ENCODE measurements at places on chromosomes 12 and 14. TPM values are rescaled to one million over a fixed set of nuclear protein-coding genes. Genes with fewer than 3 reads are reported as not detected.

GRCh38 chr14:71388862-71389261 is 481.6 kb downstream of the PCNX1 start:
- DNase-seq, result no peak

- no peak for DNase-seq
Observed at GRCh38 chr14:99450266-99450665, 30.4 kb downstream of the SETD3 start.

DNA sequence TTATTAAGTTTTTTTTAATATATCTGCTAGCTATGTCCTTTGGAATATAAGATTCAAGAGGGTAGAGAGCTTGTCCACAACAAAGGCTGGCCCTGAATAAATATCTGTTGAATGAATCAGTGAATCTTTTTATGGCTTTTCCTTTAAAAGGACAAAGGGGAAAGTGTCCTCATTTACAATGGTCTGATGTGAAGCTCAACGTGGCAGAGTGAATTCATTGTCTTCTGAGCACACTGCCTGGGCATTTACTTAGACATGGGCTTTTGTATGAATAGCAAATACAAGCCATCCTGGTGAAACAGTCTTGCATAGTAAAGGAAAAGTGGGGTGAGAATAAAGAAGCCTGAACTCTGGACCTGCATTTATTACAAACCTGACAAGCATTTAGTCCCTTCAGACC is 201.2 kb downstream of the NELL2 start:
- no peak for DNase-seq

DNA sequence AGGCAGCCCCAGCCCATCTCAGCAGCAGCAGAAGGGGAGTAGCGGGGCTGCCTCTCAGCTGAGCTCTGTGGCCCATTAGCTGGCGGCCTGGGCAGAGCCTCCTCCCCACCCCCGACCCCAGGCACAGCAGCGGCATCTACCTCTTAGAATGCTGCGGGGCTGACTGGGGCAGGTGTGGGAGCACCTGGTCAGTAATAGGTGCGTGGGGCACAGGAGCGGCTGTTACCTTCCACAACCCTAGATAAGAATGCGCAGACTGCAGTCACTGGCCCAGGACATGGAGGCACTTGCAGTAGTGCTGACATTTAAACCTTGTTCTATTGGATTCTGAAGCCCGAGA is 35.6 kb downstream of the SYNE3 start:
- no peak for DNase-seq

DNA sequence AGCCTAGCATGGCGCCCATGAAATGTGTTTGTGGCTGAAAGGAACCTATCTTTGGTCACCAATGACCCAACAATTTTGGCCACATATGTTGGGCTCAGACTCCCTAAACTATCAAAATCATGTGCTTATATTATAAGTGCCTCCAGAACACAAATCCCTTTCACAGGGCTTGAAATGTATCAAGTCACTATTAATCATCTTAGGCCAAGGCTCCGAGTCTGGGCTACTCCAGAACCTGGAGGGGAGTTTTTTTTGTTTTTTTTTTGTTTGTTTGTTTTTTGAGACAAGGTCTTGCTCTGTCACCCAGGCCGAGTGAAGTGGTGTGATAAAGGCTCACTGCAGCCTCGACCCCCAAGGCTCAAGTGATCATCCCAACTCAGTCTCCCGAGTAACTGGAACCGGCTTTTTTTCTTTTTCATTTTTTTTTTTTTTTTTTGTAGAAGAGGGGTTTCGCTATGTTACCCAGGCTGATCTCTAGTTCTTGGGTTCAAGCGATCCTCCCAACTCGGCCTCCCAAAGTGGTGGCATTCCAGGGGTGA is 989 bp upstream of the DRAM1 start:
- DNase-seq, result no peak

DNA sequence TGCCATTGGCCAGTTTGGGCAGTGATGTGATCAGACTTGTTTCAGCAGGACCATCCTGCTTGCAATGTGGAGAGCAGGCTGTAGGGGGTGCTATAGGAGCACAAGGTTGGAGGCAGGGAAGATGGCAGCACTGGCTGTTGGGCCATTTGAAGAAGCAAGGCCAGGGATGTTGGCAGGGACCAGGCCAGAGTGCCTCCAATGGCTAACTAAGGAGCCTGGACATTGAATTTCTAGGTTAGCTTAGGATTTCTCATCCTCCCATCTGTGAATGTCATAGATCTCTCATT is 23.5 kb downstream of the FGF23 start:
- no peak for DNase-seq

DNA sequence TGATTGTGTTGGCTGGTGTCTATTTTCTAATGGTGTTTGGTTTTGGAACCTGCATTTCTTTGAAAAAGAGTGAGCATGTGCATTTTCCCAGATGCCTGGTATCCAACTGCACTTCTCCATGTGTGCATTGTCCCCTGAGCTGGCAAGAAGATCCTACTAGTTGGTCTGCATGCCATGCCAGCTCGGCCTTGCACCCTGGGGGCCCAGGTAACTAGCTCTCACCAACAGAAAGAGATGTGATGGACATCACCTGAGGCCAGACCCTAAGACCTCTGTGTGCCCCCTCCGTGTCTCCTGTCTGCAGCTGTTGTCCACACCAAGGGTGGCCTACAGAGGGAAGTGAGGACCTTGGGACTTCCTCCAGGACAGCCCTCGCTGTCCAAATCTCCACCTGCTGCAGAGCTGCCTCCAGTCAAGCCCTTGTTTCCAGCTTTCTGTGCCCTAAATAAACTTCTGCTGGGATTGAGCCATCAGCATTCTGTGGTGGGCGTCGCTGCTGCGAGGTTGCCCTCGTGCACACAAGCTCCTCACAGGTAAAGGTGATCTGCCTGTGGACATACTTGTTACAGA is 30.1 kb upstream of the GPR132 start:
- no peak for DNase-seq

MUCL1 gene
- not detected for total RNA-seq

HOXC12 gene
- total RNA-seq, result not detected
